ENCODE measurements at places on chromosomes 4 and X.

DNA sequence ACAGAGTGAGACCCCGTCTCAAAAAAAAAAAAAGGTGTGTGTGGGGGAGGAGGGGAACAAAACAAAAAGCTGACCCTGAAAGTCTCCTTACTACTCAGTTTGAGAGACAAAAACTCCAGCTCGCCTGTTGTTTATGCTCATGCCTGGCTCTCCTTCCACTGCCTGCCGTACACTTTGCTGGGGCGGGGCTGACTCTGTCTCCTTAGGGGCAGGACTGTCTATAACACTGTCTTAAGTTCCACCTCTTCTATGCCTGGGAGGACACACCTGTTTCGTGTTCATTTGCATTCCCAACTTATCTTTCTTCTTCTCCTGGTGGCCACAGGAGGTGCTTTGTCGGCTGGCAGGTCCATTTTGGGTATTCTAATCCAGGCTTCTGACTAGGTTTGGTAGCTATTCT lies 81.4 kb downstream of the MTNR1A start:
- no peak for DNase-seq

DNA sequence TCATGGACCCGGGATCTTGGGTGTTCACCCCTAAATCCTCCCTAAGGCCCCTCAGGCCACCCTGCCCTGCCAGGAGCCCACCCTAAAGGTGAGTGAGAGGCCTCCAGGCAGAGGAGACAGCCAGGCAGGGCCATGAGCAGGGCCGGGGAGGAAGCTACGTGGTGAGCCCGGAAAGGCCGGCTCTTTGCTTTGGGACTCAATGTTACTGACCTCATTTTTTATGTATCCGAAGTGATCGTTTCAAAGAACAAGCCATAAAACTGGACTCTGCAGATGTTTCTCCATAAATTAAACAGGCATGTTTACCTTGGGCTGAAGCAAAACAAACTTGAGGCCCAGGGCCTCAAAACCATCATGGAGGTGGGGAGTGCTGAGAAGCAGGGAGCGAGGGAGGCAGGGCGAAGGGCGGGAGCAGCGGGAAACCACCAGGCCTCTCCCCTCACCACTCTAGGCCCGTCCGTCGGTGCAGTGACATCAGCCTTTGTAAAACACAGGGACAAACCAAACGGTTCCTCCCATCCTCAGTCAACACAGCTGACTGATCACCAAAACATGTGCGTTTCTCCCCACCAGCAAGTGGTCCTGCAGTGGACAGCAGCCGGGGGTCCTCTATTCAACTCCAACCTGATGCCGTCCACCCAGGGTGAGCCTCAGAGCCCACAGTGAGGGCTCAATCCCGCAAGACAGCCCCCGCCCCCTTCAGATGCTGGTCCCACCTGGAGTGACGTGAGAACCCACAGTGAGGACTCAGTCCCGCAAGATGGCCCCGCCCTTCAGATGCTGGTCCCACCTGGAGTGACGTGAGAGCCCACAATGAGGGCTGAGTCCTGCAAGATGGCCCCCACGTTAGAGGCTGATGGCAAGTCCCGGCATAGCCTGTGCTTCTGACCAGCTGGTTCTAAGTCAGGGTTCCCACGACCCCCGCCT lies 102.9 kb upstream of the LRPAP1 start:
- no peak for DNase-seq

- no peak for DNase-seq
Observed at GRCh38 chr4:1775731-1776500, 17.2 kb upstream of the FGFR3 start.

DNA sequence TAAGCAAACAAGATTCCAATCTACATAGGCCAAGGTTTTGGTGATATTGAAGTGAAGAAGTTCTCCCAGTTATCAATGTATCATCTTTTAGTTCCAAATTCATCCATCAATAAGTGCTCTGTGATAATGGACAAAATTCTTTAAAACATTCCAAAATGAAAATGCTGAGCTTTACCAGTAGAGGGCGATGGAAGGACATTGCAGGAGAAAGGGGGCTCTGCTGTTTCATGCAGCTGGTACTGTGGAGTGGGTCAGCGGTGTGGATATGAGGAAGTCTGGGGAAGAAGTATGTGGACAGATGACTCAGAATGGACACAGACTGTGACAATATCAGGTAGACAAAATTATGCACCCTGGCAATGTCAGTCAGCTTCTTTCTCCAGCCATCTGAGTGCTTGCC lies 46.6 kb upstream of the HS6ST2 start:
- no peak for DNase-seq

- no peak for DNase-seq
Observed at GRCh38 chrX:46588263-46588662, 14.7 kb downstream of the CHST7 start.
